Activated naive CD4-positive, alpha-beta T cell (primary cell): ENCODE measurements at places on chromosomes 5 and 9.

DNA sequence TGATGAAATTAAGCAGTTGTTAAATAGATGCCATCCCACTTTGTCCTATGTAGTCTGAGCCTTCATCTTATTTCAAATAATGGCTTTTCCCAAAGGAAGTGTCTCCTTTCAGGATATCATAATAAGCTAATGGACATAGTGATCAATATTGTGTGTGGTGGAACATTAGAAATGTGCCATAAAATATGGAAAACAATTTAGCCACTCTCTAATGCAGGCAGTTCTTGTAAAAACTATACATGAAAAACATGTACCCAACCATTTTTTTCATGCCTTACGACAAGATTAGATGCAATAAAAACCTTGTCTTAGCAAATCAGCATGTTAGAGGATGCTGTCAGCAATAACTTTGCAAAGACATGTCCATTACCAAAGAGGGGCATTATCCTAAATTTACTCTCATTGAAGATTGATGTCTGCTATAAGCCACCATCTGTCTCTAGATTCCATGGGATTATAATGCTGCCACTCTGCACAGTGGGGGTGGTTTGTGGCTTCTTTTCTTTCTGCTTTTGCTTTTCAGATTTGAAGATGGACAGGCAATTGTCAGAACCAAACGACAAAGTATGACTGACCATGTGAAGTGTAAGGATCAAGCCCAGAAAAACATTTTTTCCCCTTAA, 724.0 kb upstream of the ZNF608 start:
- DNase-seq = no peak

DNA sequence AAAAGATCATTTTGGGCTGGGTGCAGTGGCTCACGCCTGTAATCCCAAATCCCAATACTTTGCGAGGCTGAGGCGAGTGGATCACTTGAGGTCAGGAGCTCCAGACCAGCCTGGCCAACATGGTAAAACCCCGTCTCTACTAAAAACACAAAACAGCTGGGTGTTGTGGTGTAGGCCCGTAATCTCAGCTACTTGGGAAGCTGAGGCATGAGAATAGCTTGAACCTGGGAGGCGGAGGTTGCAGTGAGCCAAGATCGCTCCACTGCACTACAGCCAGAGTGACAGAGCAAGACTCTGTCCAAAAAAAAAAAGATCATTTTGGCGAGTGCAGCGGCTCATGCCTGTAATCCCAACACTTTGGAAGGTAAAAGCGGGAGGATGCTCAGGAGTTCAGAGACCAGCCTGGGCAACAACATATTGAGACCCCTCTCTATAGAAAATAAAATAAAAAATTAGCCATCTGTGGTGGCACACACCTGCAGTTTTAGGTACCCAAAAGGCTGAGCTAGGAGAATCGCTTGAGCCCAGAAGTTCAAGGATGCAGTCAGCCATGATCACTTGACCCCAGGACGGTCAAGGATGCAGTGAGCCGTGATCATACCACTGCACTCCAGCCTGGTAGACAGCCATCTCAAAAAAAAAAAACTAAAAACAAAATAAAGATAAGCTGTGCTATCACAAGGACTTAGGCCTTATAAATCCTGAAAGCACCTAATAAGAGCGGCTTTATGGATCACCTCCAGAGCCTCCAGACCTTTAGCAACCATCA, 16.2 kb downstream of the PPP2CA start:
- DNase-seq = no peak

GRCh38 chr9:31243386-31243785, 1141.1 kb upstream of the ACO1 start:
- DNase-seq = no peak

- DNase-seq = no peak
Measured at GRCh38 chr5:15215056-15215455, 284.9 kb upstream of the FBXL7 start.

GRCh38 chr9:13879011-13879410, 434.9 kb downstream of the NFIB start:
- no peak for DNase-seq

DNA sequence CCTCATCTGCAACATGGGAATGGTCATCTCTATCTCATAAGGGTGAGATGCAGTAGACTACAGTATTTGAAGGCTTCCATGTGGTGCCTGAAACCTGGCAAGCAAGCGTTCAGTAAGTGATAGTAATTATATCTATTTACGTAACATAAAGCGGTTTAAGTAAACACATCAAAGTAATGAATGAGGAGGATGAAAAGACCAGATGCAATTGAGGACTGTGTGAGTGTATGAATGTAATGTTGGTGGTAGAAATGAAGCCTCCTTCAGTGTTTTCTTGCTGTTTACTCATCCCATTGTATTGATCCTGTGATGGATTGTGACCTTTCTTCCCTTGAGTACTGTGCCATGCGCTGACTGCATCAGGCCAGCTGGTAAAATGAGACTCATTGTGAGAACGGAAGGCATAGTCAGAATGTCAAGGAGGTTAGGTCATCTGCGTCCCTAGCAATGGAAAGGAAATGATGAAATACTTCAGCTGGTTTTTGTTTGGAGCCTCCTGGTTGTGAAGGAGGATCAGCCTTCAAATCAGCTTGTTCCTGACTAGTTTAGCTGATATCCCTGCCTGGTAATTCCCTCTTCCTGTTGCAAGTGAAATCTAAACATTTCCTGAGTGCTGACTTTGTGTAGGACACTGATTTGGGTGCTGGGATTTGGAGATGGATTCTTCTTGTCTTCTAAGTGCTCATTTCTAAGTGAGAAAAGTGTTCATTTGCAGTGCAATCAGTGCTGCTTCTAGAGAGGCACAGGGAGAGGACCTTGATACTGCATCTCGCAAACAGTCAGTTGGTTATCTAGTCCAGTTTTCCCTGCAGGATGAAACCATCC, 35.6 kb downstream of the TNFSF8 start:
- no peak for DNase-seq

DNA sequence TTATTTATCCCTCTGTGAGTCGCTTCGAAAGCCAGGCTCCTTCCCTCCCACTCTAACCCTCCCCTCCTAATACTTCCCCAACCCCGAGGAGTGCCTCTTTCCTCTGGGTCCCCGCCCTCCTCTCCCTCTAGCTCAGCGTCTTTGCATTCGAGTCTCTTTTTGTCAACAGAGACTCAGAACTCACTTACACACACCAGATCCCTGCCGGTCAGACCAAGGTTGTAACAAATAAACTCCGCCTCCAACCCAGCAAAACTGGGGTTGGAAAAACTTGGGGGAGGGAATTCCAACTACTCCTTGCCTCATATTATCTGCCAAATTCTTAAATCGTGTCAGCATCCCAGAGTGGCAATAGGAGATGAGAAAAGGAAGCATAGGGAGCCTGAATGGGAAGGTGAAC, at the start of gene HTR1A:
HTR1A (minus strand) TSS at position 167 of the 400 bp plus-strand sequence. CDS start 726 bp downstream, outside the sequence.
- no peak for DNase-seq

DNA sequence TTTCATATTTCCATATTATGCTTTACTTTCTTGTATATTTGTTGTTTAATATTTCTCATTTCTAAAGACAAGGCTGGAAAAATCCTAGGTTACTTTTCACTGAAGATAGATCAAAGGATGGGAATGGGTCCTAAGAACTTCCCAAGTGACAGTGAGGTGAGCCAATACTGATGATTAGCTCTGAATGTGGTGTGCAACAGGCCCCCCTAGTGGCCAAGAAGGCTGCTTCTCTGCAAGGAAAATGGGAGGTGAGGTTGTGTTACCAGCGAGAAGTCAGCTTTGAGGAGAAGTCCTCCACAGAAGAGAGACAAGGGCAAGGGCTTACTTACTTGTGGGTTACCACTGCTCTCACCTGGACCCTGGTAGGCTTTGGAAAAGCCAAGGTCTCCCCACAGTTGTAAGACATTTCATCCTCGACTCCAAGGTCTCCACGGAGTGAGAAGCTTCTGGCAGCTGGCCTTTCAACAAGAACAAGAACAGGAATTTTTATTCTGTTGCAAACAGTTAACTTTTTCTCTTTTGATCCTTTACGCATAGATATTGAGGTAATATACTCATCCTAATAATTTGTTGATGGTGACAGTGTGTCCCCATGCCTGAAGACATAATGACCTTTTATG, 69.9 kb downstream of the MAMDC2 start:
- DNase-seq = no peak

GRCh38 chr5:34682926-34683623, 26.9 kb downstream of the RAI14 start:
- no peak for DNase-seq
